ENCODE measurements at places on chromosomes 2 and 18. TPM values are rescaled to one million over a fixed set of nuclear protein-coding genes. Genes with fewer than 3 reads are reported as not detected.
A peak's percentile ranks its signal among the peaks of the same experiment; 100 is the strongest.

The ANKRD36C gene
- polyA plus RNA-seq = 5.4 TPM

- DNase-seq = no peak
These were observed 108.4 kb downstream of the COPS8 start for GRCh38 chr2:237194081-237194480.

DNA sequence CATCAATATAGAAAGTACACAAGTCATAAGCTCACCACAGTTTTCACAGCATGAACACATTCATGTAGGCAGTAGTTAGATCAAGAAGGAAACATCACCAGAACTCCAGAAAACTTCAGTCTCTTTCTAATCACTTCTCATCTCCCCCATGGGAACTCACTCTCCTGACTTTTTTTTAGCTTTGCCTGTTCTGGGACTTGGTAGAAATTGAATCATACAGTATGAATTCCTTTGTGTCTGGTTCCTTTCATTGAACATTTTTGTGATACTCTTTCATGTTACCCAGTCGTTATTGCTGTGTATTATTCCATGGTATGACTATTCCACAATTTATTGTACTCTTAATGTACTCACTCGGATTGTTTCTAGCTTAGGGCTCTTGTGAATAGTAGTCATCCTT, 160.2 kb downstream of the TAF4B start:
- no peak for DNase-seq

The CGREF1 gene
- polyA plus RNA-seq = 2.4 TPM

GRCh38 chr2:212712991-212713390, 174.4 kb upstream of the ERBB4 start:
- no peak for DNase-seq

DNA sequence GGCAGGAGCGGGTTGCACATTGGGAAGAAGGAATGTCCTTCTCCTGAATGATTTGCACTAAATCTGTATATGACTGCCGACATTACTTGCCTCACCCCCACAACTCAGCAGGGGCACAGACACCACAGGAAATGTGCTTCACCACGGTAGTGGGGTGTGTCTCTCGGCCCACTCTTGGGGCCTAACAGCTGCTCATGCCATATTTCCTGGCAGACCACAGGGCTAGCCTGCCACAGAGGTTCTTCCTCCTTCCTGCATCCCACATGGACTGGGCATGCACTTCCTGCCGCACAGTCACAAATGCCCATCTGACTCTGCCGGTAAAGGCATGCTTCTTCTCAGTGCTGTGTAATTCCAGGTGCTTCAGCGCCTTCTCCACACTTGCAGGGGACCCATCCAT, 10.3 kb upstream of the PAPOLG start:
- DNase-seq = peak; percentile 9

- no peak for DNase-seq
These were observed 264.4 kb downstream of the TWIST2 start for GRCh38 chr2:239112127-239112774.

The EVX2 gene
- not detected for polyA plus RNA-seq

- no peak for DNase-seq
These were observed 32.2 kb downstream of the PLEKHA3 start for GRCh38 chr2:178512484-178512883.

The AGXT gene
- polyA plus RNA-seq = not detected

DNA sequence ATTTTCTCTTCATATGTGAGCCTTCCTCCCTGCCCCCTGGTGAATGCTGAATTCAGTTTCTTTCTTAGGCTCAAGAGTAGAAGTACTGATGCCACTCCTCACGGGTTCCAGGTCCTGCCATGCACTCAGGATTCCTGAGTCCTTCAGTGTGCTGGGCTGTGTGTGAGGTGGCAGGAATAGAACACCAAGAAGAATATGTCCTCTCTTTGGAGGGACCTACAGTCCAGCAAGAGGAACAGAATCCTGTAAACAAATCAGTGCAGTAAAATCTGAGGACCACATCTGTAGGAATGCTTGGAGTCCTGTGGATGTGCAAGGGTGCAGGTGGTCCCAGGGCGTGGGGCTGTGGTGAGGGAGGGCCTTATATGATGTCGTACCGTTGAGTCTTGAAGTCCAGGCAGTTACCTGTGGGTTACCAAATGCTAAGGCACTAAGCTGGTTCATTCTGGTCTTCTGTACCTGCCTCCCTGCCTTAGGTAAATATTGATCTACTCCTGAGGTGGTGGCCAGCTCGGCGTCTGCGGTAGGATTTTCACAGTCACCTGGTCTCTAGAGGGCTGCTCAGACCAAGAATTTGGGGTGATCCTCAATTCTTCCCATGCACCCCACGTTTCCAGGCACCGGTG, 5.5 kb downstream of the ASAP2 start:
- DNase-seq = peak; percentile 76

- DNase-seq = no peak
These were observed 109.8 kb downstream of the PARD3B start for GRCh38 chr2:204655101-204655500.

DNA sequence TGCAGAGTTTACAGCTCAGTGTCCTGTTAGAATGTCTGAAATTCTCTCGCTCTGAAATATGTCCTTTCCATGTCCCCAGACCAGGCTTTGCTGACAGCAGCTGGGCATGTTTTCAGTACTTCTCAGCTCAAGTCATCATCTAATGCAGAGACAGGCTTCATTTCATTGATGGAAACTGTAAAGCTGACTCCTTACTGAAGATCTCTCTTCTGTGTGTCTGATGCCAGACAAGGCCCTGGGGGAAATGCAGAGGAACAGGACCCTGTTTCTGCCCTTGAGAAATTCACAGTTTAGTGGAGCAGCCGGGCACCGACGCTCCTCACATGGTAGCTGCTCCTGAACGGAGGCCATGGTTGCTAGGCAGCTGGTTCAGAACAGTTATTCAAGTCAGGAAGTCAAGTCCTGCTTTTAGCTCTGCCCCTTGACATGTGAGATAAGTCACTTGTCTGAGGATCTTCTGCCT, 24.6 kb upstream of the FZD7 start:
- no peak for DNase-seq

GRCh38 chr2:16546128-16546754, 119.4 kb downstream of the CYRIA start:
- no peak for DNase-seq

- DNase-seq = no peak
These were observed 15.4 kb downstream of the ZBTB7C start for GRCh38 chr18:48393776-48394175.

GRCh38 chr2:201470821-201471731, 19.5 kb downstream of the STRADB start:
- no peak for DNase-seq

GRCh38 chr2:9326975-9327374, 96.4 kb downstream of the ITGB1BP1 start:
- DNase-seq = no peak

DNA sequence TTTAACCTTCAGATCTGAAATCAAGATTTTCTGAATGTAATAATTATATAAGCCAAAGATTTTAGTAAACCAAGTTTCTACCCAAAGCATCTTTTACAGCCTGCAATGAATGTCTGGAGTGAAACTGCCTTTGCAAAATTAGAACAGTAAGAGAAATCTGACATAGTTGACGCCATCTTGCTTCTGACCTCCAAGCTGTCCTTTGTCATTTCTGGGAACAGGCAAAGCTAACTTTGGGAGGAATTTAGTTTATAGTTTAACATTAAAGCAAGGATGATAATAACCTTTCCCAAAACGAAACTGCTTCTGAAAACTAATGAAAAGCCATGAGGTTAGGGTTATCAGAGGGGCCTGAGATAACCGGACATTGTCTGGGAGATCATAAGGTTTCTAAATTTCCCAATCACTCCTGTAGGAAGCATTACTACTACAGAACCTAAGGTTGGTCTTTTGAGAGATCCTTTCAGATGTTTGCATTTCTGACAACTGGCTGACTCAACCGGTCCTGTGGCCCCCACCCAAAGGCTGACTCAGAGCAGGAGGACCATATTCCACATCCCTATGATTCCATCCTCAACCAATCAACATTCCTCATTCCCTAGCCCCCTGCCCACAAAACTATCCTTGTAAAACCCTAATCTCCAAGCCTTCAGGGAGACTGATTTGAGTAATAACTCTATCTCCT, 124.5 kb downstream of the TMEM131 start:
- no peak for DNase-seq

The KCNE4 gene
- polyA plus RNA-seq = 2.9 TPM

The NOP58 gene
- polyA plus RNA-seq = 38.0 TPM

DNA sequence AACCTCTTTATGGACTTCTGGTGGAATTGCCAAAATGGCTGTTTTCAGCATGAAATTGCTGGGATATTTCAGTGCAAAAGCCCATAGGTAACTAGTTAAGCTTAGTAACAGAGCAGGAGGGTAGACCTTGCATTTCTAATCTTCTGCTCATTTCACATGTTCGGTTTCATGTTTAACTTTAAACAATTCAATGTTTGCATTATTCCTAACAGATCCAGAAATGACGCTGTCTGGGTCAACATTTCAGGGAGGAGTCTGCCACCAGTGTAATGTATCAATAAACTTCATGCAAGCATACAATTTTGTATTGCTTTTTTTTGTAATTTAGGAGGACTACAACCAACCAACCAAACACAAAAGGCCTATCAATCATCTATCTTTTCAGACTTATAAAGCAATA, 22.4 kb downstream of the CABYR start:
- DNase-seq = peak; percentile 19

DNA sequence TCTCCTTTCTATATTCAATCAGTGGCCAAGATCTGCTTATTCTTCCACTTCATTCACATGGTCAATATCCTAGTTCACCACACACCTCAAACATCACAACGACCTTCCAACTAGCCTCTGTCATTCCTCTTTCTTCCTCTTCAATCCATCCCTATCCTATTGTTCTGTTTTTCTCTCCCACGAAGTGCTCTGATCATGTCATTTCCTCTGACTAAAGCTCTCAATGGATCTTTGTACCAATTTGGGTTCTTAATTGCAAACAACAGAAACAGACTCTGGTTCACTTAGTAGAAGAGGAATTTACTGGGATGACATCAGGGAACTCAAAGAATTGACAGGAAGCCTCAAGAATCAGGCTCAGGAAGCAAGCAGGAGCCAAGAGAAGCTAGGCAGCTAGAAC, 23.5 kb downstream of the WNT10A start:
- DNase-seq = no peak

DNA sequence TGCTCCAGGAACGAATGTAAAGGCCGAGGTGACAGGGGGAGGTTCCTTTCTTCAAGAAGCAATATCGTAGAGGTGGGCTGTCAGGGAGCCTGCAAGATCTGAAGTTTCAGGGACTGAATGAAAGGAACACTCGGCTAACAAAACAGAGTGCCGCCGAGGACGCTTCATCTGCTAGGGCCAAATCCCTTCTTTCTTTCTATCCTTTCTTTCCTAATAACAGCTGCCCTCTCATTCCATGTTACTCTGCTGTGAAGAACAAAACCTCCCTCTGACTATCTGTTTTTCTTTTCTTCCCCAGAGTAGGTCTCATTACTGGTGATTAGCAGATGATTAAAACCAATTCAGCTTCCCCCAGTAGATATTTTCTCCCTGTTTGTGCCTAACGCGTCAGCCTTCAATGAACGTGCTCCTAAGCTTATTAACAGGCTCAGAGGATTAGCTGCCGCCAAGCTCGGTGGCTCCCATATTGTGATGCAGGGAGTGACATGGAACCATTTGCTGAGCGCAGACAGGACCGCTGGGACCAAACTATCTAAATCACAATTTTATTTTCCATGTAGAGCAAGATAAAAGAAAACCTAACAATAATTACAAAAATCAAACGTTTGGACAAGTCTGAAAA, 414.6 kb downstream of the TMEM182 start:
- DNase-seq = no peak

DNA sequence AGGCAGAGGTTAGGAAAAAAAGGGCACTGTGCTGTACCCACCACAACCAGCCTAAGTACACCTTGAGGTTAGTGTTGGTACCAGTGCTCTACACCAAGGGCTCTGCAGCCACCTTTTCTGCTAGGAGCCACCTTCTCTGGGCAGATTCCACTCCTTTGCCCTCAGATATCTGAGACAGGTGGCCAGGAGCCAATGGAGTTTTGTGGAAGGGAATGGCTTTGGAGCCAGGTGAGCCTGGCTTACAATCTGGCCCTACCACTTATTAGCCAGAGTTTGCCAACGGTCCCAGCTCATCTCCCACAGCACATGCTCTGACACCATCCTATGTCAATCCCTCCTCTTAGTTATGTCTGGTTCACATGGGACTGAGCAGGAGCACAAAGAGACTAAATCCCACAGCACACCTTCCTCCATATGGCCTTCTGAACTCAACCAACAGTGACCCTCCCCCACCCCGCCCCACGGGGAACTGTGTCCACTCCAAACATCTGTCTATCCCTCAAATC, 77.5 kb downstream of the CLHC1 start:
- no peak for DNase-seq

GRCh38 chr2:160491911-160492371, 1.7 kb downstream of the RBMS1 start:
- no peak for DNase-seq

The SLC5A7 gene
- polyA plus RNA-seq = 0.18 TPM

The PSMA8 gene
- not detected for polyA plus RNA-seq

The FAM161A gene
- 4.7 TPM for polyA plus RNA-seq
